ENCODE measurements at places on chromosomes 6 and 20. TPM values are rescaled to one million over a fixed set of nuclear protein-coding genes. Genes with fewer than 3 reads are reported as not detected.

The PIGT gene
- total RNA-seq, result 103 TPM

The DUSP15 gene
- total RNA-seq, result 0.95 TPM

The HLA-G gene
- 0.13 TPM for total RNA-seq

The SNAI1 gene
- 18.7 TPM for total RNA-seq

The TREML4 gene
- total RNA-seq, result not detected

The CAGE1 gene
- 0.10 TPM for total RNA-seq

The BMP6 gene
- total RNA-seq, result 20.4 TPM

The MATN4 gene
- 0.12 TPM for total RNA-seq

The PCNA gene
- total RNA-seq, result 433 TPM

The FOXS1 gene
- total RNA-seq, result 0.46 TPM

The BPIFA2 gene
- not detected for total RNA-seq
